Astrocyte of the spinal cord (primary cell): ENCODE measurements at places on chromosomes 16 and 17.

GRCh38 chr17:72985882-72986720 lies 106.4 kb downstream of the SLC39A11 start:
- DNase-seq = peak; percentile 67

GRCh38 chr17:4497101-4497824 lies 1.4 kb upstream of the SPNS2 start:
- peak; percentile 19 for DNase-seq

DNA sequence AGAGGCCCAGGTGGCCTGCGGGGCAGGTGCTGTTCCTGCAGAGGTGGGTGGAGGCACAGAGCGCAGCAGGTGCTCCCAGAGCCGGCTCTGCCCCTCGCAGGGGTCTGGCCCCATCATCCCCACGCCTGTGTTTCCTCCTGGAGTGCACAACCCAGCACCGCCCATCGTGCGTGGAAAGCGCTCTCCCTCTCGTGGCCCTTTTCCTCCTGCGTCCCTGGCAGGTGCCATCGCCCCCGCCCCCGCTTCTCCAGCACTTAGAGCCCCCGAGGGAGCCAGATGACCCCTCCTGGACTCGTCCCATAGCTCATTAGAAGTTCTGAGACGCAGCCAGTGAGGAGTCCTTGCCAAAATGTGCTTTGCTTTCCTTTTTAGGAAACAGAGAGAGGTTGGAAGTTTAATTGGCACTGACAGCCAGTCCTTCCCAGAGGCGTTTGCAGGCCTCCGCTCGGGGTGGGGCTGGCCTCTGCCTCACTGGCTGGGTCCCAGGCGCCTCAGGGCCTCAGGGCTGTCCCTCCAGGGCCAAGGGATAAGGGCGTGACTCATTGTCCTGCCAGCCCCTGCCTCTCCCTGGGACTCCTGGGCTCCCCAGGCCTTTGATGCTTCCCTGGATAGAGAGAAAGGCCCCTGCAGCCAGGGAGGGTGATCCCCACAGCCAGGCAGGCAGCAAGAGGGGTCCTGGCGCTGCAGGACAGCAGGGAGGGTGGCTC lies 32.2 kb upstream of the CHMP6 start:
- peak; percentile 52 for DNase-seq

GRCh38 chr17:61856035-61856434 lies 7.3 kb downstream of the BRIP1 start:
- DNase-seq = no peak
